ENCODE measurements at places on chromosomes 4 and X.

DNA sequence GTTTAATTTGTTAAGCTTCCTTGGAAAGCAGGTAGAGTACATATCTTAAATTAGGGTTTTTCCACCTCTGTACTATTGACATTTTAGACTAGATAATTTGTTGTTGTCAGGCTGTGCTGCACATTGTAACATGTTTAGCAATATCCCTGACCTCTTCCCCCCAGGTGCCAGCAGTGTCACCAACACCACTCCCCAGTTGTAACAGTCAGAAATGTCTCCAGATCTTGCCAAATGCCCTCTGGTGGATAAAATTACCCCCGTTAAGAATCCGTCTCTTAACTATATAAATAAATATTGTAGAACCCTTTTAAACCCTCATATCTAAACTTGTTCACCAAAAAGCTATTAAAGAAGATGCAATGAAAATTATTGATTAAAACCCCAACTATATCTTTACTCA lies 161.5 kb downstream of the ARHGAP6 start:
- DNase-seq: no peak

GRCh38 chrX:110944751-110945675 lies 149.4 kb upstream of the CHRDL1 start:
- DNase-seq: peak; percentile 43

DNA sequence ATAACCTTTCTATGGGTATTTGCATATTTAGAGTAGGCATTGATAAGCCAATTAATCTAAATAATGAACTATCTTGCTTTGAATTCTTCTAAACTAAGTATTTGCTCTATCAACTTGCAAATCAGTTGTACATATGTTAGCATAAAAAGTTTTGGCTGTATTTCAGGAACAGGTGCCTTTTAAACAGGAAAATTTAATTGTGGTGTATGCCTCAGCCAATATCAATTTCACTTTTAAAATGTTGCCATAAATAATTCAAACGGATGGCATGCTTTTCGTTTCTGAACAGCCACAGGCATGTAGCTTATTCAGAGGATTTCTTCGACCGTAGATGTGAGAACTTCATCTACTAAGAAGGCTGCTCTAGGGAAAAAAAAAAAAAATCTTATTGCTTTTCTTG lies 99.9 kb downstream of the DCLK2 start:
- DNase-seq: no peak

GRCh38 chrX:134623293-134624045 lies 34.8 kb downstream of the PLAC1 start:
- DNase-seq: no peak

- no peak for DNase-seq
Measured at GRCh38 chrX:128698573-128699181, 646.5 kb upstream of the ACTRT1 start.

GRCh38 chr4:119697887-119698393 lies 69.3 kb upstream of the PDE5A start:
- no peak for DNase-seq

- DNase-seq: no peak
Measured at GRCh38 chr4:156608651-156609050, 362.9 kb downstream of the PDGFC start.

DNA sequence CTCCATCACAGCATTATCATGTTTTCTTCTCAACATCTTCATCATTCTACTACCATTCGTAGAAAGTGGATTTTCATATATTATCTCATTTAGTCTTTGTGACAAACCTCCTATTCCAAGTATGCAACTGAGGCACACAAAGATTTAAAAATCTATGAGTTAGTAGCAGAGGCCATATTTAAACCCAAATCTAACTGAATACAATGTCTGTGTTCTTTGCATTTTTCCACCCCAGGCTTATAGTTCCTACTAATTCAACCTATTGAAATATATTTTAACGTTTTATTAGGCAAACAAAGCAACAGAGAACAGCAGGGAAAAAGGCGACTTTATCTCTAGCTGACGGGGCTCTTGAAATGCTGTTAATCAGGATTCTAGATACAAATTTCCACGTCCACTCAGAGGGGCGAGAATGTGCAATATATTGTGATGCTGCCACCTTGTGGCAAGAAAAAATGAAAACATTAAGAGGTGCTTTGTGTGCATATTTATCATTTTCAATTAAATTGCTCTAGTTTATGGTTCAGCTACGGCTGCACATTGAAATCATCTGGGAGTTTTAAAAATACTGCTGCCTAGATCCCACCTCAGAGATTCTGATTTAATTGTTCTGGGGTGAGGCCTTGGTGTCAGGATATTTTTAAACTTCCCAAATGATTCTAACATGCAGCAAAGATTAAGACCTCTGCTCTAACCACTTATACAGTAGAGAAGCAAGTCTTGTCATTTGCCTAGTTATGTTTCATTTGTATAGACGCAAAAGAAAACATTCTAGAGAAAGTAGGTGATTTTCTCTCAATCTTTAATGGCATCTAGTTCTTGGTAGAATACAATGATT lies 315.9 kb downstream of the MAPK10 start:
- peak; percentile 30 for DNase-seq

DNA sequence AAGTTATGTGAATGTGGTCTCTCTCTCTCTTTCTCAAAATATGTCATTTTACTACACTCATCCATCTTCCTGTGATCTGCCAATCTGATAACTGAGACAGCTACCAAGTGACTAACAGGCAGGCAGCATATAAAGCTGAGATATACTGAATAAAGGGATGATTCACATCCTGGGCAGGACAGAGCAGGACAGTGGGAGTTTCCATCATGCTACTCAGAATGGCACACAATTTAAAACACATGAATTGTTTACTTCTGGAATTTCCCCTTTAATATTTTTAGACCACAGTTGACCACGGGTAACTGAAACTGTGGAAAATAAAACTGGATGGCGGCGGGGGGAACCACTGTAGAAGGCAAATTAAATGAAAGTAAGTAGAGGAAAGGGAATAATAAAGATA lies 58.6 kb upstream of the DCTD start:
- DNase-seq: no peak

DNA sequence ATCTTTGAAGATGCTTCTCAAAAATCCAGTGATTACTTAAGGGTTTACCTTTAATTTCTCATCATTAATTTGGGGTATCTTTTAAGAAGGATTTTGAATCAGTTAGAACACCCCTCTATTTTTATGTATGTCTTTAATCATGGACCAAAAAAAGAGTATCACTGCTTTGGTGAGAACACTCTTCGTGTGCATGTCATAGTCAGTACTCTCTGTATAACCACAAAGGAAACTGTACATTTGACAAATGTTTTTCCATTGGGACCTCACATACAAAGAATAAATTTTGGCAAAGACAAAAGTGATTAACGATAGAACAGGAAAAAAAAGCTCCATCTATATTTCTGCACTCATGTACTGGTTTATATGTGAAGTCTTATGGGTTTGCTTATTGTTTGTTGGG lies 31.3 kb downstream of the FAM241A start:
- no peak for DNase-seq

DNA sequence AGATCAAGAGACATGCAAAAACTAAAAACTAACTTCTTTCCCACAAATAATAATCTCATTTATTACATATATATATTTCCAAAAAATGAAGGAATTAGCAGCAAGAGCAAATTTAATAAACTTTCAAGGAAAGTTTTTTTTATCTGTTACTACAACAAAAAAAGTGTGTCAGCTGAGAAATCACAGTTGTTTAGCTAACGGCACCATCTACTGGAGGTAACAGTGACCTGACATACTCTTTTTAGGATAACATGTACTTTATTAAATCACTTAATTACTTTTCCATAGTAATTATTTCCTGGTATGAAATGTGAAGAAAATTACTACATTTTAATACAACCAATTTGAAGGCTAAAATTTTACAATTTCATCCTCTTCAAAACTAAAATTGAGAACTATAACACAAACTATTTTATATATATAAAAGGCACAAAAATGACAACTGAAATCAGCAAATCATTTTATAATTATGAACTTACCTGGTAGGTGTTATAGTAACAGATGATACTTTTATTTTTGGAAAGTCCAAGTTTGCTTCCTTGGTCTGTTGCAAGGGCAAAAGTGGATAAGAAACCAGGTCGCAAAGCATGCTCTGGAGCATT lies 9.1 kb downstream of the LAMTOR3 start:
- no peak for DNase-seq

GRCh38 chr4:37615059-37615719 lies 71.0 kb downstream of the RELL1 start:
- no peak for DNase-seq

GRCh38 chr4:2484185-2484584 lies 15.3 kb downstream of the RNF4 start:
- DNase-seq: no peak

DNA sequence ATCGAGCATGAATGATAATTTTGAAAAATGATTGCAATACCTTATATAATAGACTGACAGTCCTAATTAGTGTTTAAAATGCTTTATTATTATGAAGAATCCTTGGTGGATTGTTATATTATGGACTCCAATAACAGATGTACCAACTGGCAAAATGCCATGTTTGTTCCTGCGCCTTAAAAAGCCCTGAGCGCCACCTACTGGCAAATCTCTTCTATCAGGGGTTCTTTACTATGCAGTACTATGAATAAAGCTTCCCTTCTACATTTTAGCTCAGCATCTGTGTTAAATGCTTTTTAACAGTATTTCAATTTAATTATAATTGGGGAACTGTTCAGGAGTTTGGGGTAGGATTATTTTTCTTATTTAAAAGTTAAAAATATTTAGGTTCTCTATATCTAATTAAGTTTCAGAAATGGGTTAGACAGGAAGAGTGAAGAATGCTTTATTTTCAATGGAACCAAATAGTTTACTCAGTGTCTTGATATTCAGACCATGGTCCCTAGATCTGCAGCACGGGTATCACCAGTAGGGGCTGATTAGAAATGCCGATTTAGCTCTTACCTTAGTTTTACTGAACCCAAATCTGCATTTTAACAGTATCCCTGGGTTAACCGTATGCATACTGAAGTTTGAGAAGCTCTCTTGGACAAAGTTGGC lies 20.0 kb downstream of the CFAP97 start:
- peak; percentile 57 for DNase-seq

GRCh38 chrX:71910986-71911730 lies 513 bp downstream of the NHSL2 start:
- DNase-seq: peak; percentile 73

DNA sequence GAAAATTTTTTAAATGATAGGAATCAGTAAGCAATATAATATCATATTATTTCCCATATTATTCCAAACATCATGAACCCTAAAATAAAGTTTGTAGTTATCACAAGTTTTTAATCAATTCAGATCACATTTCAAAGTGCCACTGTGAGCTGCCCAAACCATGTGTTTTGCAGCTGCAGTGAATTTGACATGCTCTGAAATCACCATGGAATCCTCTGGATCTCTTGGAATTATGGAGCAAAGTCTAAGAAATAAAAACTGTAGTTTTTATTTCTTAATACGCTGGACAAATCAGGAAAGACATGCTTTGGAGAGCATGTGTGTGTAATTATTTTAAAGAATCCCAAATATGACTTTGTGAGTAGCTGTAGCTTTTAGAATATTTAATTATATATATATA lies 262.7 kb downstream of the ANKRD50 start:
- DNase-seq: no peak

GRCh38 chrX:19545651-19546050 lies 30.3 kb upstream of the MAP3K15 start:
- DNase-seq: no peak

- DNase-seq: no peak
Measured at GRCh38 chr4:8463811-8464210, 23.2 kb downstream of the TRMT44 start.

DNA sequence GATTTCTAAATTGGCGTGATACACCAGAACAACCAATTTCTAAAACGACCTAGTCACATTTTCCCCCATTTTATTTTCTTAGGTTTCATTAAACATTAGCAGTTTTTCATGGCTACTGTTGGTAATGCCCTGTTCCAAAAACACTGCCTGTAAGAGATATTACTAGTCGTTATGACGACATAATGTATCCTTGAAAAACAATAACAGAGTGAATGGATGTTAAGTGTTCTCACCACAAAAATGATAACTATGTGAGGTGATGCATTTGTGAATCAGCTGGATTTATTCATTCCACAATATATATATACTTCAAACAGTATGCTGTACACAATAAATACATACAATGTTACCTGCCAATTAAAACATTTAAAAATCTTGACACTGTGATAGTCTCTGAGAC lies 1147.6 kb upstream of the PCDH10 start:
- no peak for DNase-seq

GRCh38 chr4:2296631-2297601 lies 35.0 kb upstream of the MXD4 start:
- DNase-seq: peak; percentile 41

DNA sequence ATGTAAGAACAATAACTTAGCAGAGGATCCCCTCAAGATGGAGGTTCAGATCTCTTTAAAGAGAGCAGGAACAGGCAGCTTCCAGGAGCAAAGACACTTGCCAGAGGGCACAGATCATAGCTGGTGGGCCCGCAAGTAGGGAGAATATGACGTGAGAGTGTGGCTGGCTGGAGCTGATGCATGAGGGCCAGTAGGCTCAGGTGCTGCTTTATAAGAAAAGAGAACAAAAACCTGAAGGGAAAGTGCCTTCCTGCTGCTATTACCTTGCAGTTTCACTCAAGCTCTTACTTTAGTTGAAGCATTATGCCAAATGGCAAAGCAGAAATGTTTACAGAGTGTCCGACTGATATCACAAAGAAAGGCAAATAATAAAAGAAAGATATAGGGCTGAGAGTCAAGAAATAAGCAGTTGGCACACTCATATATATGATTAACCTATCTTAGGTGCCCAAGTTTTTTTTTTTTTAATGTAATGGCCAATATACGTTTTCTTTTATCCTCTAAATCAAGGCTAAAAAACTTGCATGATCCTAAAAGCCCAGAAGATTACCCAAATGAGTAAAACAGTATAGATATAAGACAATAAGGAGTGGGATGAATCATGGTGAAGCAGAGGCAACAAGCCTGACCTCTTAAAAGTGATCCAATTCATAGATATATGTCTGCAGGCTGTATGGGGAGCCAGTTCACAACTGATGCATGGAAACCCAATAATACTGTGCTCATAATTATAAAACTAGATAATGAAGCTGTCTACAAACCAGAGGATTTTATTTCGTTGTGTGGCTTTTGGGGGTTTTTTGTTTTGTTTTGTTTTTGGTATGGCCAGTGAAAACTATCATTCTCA lies 12.6 kb downstream of the NR0B1 start:
- DNase-seq: no peak

GRCh38 chr4:6464842-6465588 lies 7.4 kb downstream of the PPP2R2C start:
- no peak for DNase-seq

DNA sequence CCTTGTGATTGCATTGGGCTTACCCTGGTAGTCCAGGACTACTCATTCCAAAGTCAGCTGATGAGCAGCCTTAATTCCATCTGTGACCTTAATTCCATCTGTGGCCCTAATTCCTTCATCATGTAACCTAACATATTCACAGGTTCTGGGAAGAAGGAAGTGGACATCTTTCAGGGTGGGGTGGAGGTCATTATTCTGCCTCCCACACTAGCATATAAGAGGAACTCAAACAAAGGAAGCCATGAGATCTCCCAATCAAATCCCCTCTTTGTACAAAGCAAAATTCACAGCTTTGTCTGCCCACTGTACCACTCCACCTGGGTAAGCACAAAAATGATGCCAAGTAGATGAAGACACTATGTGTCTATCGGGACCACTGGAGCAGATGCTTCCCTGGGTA lies 87.3 kb downstream of the SLC2A9 start:
- no peak for DNase-seq

Measured in kidney (tissue), 22 donors.